AG20443 (cell line): ENCODE measurements at places on chromosomes 5 and 9.
A peak's percentile ranks its signal among the peaks of the same experiment; 100 is the strongest.

GRCh38 chr5:111070272-111071134 is 1.0 kb upstream of the TSLP start:
- DNase-seq: peak; percentile 65

- DNase-seq: no peak
These were observed 415.0 kb downstream of the ARHGEF28 start for GRCh38 chr5:74040811-74041491.

- no peak for DNase-seq
These were observed 49.7 kb downstream of the POC5 start for GRCh38 chr5:75667586-75667985.

DNA sequence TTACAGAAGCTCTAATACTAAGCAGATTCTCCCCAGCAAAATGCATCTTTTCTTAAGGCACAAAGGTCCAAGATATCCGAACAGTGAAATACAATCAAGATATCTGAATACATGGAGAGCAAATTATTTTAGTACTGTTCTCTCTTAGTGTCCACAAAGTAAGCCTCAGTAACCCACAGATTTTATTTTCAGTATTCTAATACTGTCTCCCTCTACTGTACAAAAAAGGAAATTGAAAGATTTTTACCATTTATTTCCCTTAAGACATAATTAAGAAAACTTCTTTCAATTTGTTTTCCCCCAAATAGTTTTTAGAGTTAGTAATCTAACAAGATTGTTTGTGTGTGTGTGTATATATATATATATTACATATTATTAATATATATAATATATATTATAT is 24.7 kb upstream of the NOL6 start:
- DNase-seq: peak; percentile 7

GRCh38 chr5:150642567-150642927 is 2.1 kb downstream of the SYNPO start:
- DNase-seq: peak; percentile 89

DNA sequence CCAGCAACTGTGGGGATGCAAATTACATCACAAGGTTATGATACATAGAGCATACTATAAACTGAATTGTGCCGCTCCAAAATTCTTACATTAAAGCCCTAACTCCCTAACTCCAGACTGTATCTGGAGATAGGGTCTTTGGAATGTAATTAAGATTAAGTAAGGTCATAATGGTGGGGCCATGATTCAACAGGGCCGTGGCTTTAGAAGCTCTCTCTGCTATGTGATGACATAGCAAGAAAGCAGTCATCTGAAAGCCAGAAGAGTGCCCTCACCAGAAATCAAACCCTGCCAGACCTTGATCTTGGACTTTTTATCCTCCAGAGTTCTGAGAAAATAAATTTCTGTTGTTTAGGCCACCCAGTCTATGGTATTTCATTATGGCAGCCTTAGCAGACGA is 123.9 kb downstream of the FBXL17 start:
- no peak for DNase-seq

- no peak for DNase-seq
These were observed 57.2 kb downstream of the RANBP6 start for GRCh38 chr9:5958273-5958672.

GRCh38 chr5:127228540-127229184 is 61.9 kb upstream of the MEGF10 start:
- no peak for DNase-seq

DNA sequence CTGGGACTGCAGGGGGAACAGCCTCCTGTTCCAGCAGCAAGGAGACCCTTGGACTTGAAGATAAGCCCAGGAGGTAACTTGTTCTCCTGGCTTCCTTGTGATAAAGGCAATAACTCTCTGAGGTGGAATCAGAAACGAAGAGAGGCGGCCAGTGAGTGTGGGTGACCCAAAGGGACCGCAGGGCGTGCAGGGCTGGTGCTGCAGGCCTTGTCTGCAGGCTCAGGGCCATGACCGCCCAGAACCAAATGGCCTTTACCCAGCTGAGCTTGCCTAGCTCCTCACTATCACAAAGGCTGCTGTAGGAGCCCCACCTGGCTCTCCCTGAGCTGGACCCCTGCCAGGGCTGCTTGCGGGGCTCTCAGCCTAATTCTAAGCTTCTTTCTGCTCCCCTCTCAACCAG is 72.5 kb downstream of the NDFIP1 start:
- DNase-seq: no peak

- no peak for DNase-seq
These were observed 76.4 kb downstream of the TTLL11 start for GRCh38 chr9:122016744-122017143.

DNA sequence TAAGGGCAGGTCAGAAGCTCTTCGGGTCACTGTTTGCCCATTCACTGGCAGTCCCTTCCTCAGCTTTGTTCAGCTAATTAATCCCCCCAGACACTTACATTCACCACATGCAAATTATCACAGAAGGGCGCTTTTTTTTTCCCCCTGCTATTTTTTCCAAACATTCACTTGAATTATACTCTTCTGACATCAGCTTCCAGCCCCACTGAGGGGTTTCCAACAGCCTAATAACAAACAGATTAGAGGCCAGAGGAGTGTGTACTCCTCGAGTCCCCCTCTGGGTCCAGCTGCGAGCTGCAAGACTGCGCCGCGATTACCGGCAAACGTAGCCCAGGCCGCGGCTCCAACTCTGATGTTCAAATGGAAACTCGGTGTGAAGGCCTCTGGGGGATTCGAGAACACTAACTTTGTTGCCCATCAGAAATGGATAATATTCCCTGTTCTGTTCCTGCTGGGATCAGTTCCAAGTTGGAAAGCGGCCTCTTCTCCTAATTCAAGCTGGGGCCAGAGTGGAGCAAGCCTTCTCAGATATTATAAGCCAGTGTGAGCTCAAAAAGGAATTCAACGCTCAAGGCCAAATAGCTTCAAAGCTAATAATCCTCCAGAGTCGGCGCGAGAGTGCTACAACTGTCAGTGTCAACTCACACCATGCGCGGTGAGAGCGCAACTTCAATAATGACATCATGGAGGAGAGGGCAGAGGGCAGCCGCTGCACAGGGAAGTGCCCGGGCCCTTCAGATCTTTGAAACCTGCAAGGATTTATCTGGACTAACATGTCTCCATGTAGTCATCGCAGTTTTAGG is 560.8 kb downstream of the BNC2 start:
- DNase-seq: peak; percentile 35

DNA sequence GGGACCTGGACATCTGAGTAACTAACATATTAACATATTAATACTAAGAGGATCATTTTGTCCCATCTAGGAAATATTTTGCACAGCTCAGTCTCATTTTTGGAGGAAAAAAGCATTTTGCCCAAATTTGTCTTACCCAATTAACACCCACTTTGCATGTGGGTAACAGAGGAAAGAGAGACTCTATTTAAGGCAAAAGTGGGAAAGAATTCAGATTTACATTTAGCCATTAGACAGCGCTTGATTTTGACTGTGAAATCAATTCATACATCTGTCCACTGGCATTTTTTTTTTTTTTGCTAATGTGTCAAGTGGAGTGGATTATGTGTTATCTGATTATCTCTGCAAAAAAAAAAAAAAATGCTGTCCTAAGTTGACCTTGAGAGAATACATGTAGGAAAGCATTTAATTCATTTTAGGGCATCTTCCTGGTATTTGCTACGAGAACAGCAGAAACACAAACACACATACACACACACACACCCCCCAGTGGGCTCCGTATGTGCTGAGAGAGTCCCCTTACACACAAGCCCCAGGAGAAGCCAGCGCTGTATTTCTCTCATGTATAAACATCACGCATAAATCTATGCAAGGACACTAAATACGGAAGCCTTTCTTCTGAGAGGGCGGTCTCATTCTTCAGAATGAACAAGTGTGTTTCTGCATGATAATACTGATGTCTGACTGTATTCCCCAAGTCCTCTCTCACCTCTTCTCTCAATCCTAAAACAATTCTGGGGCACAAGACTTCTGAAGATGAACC is 202.0 kb upstream of the KLF9 start:
- no peak for DNase-seq

DNA sequence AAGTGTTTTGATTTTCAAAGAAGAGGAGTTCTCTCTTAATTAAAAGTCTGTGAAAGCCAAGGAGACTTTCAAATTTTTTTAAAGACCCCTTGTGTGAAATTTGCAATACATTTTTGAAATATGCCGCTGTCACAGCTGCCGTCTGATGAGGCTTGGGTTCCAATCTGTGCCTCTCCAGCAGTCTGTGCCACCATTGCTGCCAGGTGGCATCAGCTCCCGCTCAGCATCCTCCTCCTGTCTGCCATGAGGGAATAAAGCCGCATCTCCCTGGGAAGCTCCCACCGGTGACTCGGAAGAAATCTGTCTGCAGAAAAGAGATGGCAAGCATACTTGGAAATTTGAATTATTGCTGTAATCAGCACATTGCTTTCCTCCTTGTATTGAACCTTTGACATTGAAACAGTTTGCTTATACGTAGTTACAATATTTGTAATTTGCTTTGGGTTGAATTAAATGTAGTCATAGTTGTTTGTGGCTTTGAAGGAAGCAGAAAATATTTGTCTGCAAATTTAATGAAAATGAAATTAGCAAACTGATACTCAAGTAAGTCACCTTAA is 145.7 kb upstream of the SNX2 start:
- DNase-seq: no peak

DNA sequence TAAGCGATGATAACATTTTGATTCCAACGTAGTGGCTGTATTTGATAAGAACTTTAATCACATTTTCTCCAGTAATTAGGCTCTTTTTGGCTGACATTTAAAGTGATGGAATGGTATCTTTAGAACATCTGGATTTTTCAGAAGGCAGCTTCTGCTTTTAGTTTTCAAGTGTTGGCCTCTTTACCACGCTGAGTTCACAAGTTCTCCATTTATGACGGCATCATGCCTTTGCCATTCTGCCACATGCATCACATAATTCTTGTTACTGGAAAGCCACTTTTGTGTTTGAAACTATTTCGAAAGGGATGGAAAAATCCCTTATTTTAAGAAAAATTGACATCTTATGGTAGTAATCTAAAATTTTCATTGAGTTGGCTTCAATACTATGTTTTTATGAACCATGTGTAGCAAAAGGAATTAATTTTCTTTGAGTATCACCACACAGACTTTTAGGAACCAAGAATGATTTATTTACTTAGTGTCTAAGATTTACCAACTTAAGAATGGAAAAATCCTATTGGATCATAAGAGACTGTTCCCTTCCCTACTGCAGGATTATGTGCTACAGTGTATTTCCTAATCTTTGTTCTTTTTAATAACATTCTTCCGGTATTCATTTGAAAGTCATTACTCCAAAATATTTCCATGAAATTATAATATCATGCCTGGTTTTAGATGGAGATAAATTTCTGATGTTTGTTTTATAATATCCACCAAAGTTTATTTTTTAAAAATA is 344.2 kb downstream of the ADGRV1 start:
- no peak for DNase-seq

GRCh38 chr5:139190125-139190524 is 8.0 kb downstream of the SIL1 start:
- DNase-seq: peak; percentile 59

DNA sequence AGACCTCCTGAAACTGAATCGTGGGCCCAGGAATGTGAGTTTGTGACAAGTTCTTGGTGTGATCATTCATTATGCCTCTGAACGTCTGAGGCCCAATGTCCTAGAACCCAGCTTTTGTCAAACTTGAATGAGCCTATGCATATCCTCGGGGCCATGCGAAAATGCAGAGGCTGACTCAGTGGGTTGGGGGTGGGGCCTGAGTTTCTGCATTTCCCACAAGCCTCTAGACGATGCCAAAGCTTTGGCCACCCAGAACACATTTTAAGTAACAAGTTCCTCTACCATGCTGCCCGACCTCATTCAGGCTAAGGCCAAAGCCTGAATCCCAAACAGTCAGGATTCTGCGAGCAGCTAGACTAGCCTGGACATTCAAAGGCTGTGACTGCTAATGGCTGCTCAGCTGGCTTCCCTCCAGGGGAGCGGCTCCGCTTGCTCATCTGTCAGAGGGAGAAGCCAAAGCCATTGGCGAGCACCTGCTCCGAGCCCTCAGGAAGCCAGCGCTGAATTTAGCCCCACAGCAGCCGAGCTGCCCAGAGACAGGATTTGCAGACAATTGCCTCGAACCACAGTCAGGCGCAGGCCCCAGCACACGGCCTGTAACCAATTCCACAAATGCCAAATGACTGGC is 177.5 kb downstream of the ZDHHC21 start:
- DNase-seq: no peak

GRCh38 chr9:96158909-96159575 is 142.9 kb downstream of the HSD17B3 start:
- no peak for DNase-seq
